ENCODE measurements at places on chromosomes 13 and 19. TPM values are rescaled to one million over a fixed set of nuclear protein-coding genes. Genes with fewer than 3 reads are reported as not detected.
A peak's percentile ranks its signal among the peaks of the same experiment; 100 is the strongest.

DNA sequence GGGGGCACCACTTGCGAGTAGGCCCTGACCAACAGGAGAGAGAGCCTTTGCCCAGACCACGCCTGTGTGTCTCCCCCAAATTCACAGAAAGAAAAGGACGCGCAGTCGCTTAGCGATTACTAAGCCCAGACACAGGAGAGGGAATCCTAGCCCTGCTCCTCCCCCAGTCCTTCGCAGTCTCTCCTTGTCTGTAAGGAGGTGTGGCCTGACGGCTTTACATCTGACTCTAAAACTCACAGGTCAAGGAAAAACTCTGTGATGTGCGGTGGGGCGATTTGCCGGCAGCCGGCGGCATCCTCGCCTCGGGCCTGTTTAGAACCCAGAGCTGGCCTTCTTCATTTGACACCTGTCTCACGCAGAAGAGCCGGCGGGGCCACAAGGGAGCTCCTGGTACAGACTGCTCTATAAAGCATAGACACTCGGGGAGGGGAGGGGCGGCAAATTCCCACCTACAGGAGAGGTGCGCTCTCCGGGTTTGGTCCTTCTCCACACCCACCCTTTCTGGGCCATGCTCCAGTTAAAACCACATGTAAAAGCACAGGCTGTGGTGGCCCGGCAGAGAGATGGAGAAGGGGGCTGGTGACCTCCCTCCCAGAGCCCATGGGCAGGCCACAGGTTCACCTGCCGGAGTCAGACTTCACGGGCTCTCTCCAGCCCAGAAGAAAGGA lies 17.8 kb downstream of the GPR12 start:
- DNase-seq: no peak
- H3K4me3 ChIP-seq: no peak overlapping the region
- no peaks in the 10 kb centered on the region for H3K4me1 ChIP-seq
- no peaks in the 10 kb centered on the region for H3K36me3 ChIP-seq
- H3K27ac ChIP-seq: no peak overlapping the region

The CASP14 gene
- not detected for total RNA-seq

DNA sequence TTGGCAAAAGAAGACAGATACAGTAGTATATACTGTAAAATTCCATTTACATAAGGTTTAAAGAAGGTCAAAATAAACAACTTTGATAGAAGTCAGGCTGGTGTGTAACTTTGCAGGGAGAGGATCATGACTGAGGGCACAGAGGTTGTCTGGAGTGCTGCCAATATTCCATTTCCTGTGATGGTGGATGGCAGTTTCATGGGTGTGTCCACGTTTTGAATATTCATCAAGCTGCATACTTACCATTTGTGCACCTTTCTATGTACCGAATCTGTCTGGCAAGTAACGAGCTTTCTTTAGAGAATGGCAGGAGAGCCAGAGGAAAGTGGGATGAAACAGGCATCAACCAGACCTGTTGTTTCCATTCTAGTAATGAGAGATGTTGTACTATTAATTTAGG lies 420.5 kb upstream of the HTR2A start:
- H3K4me3 ChIP-seq: no peak overlapping the region
- DNase-seq: no peak
- no peak overlapping the region for H3K27ac ChIP-seq
- no peaks in the 10 kb centered on the region for H3K27me3 ChIP-seq
- H3K4me1 ChIP-seq: no peaks in the 10 kb centered on the region
- H3K36me3 ChIP-seq: no peaks in the 10 kb centered on the region

The PGLYRP2 gene
- not detected for total RNA-seq

DNA sequence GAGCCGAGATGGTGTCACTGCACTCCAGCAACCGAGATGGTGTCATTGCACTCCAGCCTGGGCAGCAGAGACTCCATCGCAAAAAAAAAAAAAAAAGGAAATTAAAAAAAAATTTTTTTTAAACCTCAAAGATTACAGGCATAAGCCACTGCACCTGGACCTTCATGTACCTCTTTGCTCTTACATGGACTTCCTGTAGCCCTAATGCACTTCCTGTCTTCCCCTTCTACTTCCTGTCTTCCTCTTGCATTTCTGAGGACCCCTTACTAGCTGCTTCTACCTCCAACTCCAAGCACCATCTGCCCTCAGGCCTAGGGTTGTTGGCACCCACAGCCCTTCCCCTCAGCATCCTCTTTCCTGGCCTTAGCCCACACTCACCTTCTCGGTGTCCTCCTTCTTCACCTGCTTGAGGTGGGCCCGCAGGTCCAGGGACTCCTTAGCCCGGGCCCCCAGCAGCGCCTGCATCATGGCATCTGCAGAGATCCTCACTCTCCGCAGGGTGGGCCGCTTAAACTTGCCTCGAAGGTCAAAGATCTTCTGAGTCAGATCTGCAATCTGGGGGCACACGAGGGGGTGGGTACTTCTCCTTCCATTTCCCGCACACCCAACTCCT lies 3.8 kb downstream of the TNNI3 start:
- peaks cover 9% of the 10 kb centered on the region for H3K36me3 ChIP-seq
- H3K27ac ChIP-seq: no peak overlapping the region
- no peak overlapping the region for H3K4me3 ChIP-seq
- no peak for DNase-seq
- H3K27me3 ChIP-seq: peaks cover 25% of the 10 kb centered on the region

GRCh38 chr13:27830010-27830409 lies 37.7 kb downstream of the GSX1 start:
- no peak overlapping the region for H3K4me3 ChIP-seq
- H3K27me3 ChIP-seq: peaks cover 45% of the 10 kb centered on the region
- H3K4me1 ChIP-seq: peaks cover 12% of the 10 kb centered on the region
- H3K36me3 ChIP-seq: no peaks in the 10 kb centered on the region

- DNase-seq: no peak
- peaks cover 7% of the 10 kb centered on the region for H3K4me1 ChIP-seq
- H3K27me3 ChIP-seq: no peaks in the 10 kb centered on the region
- no peaks in the 10 kb centered on the region for H3K36me3 ChIP-seq
- H3K4me3 ChIP-seq: no peak overlapping the region
These were observed 6.4 kb downstream of the WDR87 start for GRCh38 chr19:37899966-37900365.

DNA sequence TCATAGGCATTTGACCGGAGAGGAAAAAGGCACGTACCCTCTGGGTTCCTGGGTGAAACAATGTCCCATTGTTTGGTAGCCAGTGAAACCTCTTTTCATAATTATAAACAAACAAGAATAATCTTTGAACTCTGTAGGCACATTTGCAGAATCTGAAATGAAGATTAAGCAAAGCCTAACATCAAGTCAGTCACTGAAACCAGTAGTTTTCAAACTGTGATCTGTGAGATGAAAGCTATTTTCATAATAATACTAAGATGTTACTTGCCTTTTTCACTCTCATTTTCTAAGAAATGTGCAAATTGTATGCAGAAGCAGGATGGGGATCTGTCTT lies 105.4 kb downstream of the WDFY2 start:
- H3K4me3 ChIP-seq: no peak overlapping the region
- H3K27ac ChIP-seq: no peak overlapping the region
- DNase-seq: no peak
- no peaks in the 10 kb centered on the region for H3K36me3 ChIP-seq
- H3K27me3 ChIP-seq: no peaks in the 10 kb centered on the region
- H3K4me1 ChIP-seq: peaks cover 1% of the 10 kb centered on the region

GRCh38 chr19:4636151-4636717 lies 3.1 kb upstream of the TNFAIP8L1 start:
- peak overlapping the region; percentile 30 for H3K27ac ChIP-seq
- peak overlapping the region; percentile 42 for H3K4me3 ChIP-seq
- H3K4me1 ChIP-seq: peaks cover 54% of the 10 kb centered on the region
- peaks cover 2% of the 10 kb centered on the region for H3K36me3 ChIP-seq
- peak; percentile 79 for DNase-seq

- H3K27ac ChIP-seq: no peak overlapping the region
- no peak overlapping the region for H3K4me3 ChIP-seq
- H3K36me3 ChIP-seq: peaks cover 5% of the 10 kb centered on the region
- no peak for DNase-seq
- peaks cover 8% of the 10 kb centered on the region for H3K27me3 ChIP-seq
These were observed 16.2 kb upstream of the MBNL2 start for GRCh38 chr13:97205982-97206381.

- H3K4me3 ChIP-seq: no peak overlapping the region
- peaks cover 70% of the 10 kb centered on the region for H3K36me3 ChIP-seq
- H3K27ac ChIP-seq: no peak overlapping the region
- no peak for DNase-seq
- no peaks in the 10 kb centered on the region for H3K27me3 ChIP-seq
- H3K4me1 ChIP-seq: peaks cover 34% of the 10 kb centered on the region
These were observed 15.9 kb upstream of the ATF5 start for GRCh38 chr19:49912965-49913685.

- DNase-seq: no peak
- peaks cover 2% of the 10 kb centered on the region for H3K27me3 ChIP-seq
- H3K27ac ChIP-seq: no peak overlapping the region
- no peak overlapping the region for H3K4me3 ChIP-seq
- no peaks in the 10 kb centered on the region for H3K4me1 ChIP-seq
- no peaks in the 10 kb centered on the region for H3K36me3 ChIP-seq
These were observed 126.5 kb downstream of the ZNF536 start for GRCh38 chr19:30498707-30499106.

GRCh38 chr19:19520989-19521388 lies 5.0 kb downstream of the NDUFA13 start:
- no peak for DNase-seq
- H3K4me1 ChIP-seq: peaks cover 54% of the 10 kb centered on the region
- H3K27me3 ChIP-seq: no peaks in the 10 kb centered on the region
- no peak overlapping the region for H3K27ac ChIP-seq
- H3K4me3 ChIP-seq: no peak overlapping the region
- peaks cover 36% of the 10 kb centered on the region for H3K36me3 ChIP-seq

DNA sequence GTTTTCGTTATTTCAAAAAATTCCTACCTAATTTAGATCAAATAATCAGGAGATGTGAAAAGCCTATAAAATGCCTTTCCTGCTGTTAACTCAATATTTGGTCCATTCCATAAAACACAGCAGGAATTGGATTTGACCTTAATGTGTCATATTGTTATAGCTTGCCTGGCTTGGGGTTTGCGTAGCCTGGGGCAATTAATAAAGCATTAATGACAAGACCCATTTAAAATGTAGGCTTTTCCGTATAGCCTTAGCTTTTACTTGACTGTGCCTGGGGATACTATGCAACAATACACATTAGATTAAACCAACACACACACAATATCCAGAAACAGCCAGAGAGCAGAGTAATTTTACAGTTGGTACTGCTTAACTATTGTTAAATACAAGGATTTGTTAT lies 117.2 kb upstream of the MAB21L1 start:
- no peaks in the 10 kb centered on the region for H3K36me3 ChIP-seq
- no peak overlapping the region for H3K4me3 ChIP-seq
- no peaks in the 10 kb centered on the region for H3K27me3 ChIP-seq
- DNase-seq: no peak
- H3K27ac ChIP-seq: no peak overlapping the region
